ENCODE measurements at places on chromosomes 2 and 18.
A peak's percentile ranks its signal among the peaks of the same experiment; 100 is the strongest.

- DNase-seq: no peak
Measured at GRCh38 chr2:39968037-39968436, 189.0 kb upstream of the THUMPD2 start.

DNA sequence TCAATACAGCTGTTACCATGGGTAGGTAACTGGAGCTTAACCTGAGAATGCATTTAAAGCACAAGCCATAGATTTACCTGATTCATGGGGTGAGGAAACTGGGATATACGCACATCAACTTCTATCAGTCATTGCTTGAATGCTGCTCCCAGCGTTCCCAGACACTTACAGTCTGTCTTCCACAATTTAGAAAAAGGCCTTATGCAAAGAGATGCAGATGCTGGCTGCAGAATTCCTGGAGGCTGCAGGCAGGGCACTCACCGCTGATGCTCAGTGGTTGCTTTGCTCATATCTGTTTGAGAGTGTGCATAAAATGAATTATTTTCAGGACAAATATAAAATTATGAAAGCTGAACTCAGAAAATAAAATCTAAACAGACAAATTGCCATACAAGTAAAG, 950.7 kb upstream of the PIK3C3 start:
- no peak for DNase-seq

DNA sequence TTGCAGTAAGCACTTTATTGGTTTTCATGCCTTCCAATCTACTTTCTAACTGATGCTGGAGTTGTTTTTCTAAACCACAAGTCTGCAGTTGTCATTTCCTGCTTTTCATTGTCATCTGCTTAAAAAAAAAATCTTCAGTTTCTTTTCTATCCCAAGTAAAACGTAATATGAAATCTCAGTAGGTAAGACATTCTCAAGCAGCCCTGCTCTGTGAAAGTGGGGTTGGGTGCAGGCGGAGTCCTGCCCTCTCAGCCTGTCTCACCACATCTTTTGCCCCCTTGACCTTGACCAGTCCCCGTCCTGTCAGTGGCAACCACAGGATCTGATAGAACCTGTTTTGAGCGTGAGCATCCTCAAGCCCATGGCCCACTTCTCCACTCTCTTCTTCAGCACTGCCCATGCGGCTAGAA, 80.0 kb upstream of the CPO start:
- DNase-seq: no peak

DNA sequence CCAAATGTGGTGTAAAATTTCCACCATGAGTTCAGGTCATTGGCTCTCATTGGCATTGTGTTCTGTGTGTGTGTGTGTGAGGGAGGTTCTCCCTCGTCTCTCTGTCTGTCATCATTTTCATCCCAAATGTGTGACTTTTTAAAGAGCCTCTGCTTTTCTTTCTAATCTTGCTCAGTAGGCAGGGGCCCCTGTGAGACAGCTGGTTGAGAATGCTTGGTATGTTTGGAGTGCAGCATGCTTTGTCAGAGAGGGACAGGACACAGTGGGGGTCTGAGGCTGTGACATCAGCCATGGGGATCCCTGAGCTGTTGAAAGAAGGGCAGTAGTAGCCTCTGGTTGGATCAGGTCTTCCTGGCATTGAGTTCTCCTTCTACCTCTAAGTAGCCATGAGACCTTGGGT, 10.6 kb downstream of the PTPRM start:
- DNase-seq: peak; percentile 78

GRCh38 chr2:164710837-164711765, 89.8 kb upstream of the GRB14 start:
- no peak for DNase-seq

DNA sequence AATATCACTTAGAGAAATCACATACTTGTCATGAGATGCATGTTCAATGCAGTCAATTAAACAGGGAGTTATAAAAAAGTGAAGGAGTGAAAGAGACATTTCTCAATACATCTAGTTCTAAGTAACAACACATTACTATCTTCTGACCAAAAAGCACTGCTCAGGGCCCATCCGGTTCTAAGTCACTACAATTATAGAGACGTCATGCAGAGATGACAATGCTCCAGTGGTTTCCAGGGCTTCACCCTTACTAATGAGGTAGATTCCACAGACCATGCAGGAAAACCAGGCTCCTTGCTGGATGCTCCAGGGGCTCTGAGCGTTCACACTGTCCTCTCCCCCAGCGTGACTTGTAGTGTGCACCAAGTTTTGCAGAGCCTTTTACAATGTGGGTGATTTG, 88.0 kb downstream of the FTCDNL1 start:
- DNase-seq: no peak

DNA sequence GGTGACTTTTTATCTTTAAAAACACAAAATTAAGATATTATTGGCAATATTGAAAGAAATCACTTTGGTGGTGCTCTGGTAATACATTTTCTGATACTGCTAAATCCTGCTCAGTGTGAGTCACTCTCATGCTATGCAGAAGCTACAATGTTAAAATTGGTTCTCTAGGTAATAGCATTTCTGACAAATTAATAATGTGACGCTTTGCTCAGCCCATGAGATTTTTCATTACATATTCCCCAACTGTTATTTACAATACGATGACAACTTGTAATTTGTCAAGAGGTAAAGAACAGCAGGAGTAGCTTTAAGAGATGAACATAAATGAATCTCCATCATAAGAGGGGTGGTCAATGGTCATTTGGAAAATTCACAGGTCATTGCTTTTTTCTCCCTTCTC, 573.6 kb downstream of the TMEM182 start:
- no peak for DNase-seq

GRCh38 chr2:161107265-161107664, 53.0 kb upstream of the TANK start:
- DNase-seq: no peak

- DNase-seq: no peak
Measured at GRCh38 chr2:99757611-99758114, 267.8 kb upstream of the REV1 start.

DNA sequence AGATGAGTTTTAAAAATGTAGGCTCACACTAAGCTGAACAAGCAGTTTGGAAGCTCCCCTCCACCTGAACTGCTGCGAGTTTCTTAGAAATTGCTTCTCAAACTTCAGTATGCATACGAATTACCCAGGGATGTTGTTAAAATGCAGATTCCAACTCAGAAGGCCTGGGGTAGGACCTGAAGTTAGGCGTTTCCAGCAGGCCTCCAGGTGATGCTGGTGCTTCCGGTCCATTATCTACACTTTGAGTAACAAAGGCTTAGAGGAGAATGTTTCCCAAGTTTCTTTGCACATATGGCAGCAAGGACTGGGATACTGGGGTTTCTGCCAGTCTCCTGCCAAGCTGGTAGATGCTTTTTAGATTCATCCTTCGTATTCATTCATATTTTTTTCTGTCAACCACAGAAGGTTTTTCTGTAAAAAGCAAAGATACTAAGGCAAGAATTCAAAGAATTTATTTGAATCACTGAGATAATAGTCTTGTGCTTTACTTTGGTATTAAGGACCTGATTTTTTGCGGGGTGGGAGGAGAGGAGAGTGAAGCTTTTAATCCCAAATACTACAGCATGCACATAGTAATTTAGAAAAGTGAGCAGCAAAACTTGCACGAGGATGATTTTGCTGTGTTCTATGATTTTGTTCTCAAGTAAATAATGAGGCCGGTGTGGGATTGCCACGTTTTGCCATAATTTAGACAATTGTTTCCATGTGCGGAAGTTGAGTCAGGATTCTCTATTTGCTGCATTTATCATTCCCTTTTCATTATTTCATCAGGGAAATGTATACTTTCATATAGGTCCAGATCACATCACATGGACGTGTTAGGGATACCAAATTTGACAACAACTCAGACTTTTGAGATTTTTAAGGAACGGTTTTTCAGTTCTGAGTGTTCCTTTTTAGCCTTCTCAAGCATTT, 137.6 kb upstream of the SPATS2L start:
- DNase-seq: peak; percentile 27

DNA sequence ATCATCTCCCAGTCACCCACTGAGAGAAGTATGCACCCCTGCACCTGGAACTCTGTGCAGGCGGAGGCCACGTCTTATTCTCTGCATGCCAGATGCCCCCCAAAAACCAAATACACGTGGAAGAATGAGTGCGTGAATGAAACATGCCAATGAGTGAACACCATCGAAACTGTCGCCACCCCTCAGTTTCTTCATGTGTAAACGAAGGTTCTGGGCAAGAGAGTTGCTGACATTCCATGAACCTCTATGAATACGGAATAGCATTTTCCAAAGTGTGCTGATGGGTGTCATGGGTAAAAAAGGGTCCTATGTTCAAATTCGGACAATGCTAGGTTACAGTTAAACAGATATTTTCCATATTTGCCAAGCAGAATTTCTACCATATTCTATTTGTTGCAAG, 19.8 kb downstream of the FER1L5 start:
- DNase-seq: no peak

DNA sequence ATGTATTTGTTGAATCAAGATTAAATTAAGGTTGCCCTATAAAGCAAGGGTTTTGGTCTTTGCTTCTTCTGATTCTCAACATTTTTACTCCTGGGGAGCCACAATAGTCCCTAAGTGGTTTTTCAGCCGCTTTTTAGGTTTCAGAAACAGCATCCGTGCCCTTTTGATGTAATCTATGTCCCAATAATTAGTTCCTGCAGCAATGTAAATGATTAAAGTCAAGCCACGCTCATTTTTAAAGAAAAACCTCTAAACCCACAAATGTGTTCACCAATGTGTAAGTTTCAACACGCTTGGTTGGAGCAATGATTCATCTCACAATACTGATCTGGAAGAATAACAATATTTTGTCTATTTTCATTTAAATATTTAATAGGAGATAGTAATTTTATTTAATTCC, 5.6 kb downstream of the ARL4C start:
- peak; percentile 12 for DNase-seq

- peak; percentile 40 for DNase-seq
Measured at GRCh38 chr18:23257686-23258565, 122.6 kb downstream of the CABLES1 start.

DNA sequence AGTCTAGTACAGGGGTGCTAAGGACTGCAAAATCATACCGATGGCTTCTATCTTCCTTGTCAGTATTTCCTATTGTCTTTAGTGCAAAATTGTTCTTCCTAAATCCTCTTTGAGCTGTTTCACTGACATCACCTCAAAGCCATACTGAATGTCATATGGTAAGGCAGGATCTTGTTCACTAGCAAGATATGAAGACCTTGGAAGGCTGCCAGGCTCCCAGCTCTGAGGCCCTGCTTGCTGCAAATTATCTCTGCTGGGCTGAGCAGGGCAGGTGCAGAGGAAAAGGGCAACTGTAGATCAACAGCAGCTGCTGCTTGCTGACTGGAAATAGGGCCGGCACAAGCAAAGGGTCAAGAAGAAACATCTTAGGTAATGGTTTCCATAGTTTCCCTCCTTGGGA, 58.2 kb downstream of the PMAIP1 start:
- peak; percentile 85 for DNase-seq

DNA sequence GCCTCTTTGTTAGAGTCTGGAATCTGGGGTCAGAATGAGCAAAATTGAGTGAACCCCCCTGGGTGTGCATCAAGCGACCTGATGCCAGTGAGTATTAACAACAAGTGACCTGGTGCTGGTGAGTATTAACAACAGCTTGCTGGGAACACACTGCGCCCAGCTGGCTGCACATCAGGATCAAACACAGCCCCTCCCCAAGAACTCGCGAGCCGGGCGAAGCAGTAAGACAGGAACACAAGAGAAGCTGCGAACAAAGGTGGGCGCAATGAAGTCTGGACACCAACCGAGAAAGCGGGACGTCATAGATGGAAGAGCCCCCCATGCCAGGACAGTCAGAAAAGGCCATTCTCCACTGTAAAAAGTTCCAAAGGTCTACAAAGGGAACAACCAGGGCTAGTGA, 34.3 kb downstream of the CRACDL start:
- no peak for DNase-seq

DNA sequence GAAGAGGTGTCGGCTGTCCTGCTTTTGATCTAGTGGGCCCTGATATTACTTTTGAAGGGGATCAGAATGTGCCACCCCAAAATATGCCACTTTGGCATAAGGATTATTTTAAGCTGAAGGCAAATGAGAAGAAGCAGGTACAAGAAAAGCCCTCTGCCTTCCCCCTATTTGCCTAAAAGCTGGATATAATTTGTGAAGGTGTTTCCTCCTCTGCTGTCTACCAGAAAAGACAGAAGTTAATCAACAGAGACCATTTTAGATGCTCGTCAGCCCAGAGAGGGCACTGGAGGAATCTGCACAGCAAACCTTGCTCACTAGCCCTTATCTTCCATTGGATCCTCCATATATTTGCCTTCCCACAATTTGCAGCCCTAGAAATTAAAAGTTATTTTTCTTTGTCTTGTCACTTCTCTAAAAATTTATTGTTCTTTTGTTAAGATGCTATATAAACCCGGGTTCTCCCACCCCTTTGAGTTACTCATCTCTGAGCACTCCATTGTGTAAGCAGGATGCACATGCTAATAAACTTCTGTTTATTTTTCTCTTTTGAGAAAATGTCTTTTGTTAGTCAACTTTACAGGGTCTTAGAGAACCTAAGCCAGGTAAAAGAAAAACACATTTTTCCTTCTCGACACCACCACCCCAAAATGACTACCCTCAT, 163.2 kb upstream of the SLC1A4 start:
- DNase-seq: no peak

DNA sequence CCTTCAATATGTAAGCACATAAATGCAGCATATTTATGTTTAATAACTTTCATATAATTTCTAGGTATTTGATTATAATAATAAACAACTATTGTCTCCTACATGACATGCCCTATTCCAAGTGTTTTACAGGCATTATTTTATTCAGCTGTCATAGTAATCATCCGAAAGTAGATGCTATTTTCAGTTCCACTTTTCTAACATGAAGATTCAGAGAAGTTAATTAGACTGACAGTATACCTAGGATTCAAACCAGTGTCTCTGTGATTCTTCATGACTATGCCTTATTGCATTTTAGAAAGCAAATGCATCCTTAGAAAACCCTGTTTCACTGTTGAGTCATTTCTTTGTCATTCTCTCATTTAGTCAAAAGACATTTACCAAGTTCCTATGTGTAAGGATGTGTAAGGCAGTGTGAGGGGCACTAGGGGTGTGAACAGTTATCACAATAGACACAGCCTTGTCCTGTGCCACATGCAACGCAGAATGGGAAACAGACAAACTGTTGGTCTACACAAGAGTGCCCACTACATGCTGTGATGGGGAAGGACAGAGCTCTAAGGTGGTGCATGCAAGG, 79.8 kb downstream of the DTNA start:
- no peak for DNase-seq

DNA sequence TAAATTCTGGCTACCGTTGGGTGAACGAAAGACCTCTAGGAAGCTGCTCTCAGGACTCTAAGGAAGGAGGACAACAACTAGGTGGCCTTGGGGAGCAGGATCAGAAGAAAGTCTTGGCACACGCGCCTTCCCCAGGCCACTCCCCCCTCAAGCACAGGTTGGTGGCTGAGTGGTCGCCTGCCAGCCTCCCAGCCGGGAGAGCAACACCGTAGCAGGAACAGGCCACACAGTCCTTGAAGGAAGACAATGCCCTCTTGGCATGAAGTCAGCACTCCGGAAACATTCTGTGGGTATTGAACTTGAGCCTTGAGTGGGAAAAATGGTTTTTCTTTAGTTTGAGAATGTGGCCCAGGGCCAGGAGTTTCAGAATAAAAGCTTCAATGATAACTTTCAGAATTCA, 87.4 kb upstream of the AGAP1 start:
- DNase-seq: no peak

GRCh38 chr2:207434306-207434705, 95.5 kb upstream of the CREB1 start:
- DNase-seq: peak; percentile 46

GRCh38 chr2:120052597-120052996, 39.7 kb downstream of the EPB41L5 start:
- DNase-seq: peak; percentile 34

All from iris pigment epithelial cell (primary cell).